ENCODE measurements at places on chromosomes 16 and 17.
A peak's percentile ranks its signal among the peaks of the same experiment; 100 is the strongest.

- DNase-seq = no peak
Observed at GRCh38 chr17:900336-900934, 79.1 kb downstream of the NXN start.

DNA sequence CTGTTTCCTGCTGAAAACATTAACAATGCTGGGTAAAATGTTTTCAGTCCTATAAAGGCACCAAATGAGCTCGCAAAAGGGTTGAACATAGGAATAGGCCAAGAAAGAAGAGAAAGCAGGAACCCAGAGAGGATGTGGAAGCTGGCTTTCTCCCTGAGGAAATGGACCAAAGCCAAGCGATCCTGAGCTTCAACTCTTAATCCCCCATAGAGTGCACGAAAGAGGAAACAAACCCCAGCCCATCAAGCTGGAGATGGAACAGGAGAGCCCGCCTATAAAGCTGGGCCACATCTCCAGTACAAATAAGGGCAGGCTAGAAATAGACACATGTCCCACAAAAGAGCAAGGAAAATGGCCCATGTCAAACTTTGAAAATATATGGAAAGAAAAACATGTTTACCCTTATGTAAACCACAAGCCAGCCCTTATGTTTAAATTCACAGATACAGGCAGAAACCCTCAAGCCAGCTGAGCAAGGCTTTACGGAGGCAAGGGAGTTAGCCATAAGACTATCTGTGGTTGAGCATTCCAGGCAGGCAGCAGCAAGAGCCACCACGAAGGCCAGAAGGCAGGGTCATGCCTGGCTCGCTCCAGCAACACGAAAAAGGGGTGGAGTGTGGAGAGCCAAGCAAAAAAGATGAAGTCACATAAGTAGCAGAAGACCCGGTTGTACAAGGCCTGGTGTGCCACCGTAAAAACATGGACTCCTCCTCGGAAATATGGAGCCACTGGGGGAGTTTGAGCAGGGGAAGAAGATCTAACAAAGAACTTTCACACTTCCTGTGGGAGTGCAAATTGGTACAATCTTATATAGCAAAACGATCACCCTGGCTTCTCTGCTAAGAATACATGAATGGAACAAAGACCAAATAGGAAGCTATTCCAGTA, 27.8 kb downstream of the COPRS start:
- no peak for DNase-seq

DNA sequence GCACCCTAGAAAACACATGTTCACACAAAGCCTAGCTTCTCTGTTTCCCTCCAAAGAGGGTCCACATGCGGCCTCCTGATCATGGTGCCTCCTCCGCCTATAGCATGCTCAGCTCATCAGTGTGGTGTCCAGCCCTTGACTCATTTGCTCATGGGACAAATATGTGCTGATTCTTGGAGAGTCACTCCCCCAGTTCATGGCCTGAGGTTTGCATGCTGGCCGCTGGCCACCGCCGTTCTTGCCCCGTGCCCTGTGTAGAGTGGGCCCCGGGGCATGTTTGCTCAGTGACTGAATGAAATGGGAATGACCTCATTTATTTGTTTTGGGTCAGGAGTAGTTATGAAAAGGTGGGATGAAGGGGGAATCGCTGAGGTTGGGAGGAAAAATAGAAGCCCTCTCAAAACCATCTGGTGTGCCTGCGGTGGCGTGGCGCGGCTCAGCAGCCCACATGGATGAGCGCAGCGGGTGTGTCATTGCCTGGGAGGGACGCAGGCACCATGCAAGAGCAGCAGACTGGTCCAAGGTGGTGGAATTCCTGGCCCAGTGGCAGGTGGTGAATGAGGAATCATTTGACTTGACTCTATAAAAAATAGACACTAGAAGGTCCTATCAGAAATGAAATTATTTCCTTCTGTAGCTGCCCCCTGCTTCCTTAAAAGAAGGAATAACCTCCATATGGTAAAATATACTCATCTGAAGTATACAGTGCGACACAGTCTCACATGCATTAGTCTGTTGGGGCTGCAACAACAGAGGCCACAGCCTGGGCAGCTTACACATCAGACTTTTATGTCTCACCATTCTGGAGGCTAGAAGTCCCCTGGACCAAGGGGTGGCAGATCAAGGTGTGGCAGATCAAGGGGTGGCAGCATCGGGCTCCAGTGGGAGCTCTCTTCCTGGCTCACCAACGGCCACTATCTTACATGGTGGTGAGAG, 31.7 kb downstream of the CRISPLD2 start:
- no peak for DNase-seq

DNA sequence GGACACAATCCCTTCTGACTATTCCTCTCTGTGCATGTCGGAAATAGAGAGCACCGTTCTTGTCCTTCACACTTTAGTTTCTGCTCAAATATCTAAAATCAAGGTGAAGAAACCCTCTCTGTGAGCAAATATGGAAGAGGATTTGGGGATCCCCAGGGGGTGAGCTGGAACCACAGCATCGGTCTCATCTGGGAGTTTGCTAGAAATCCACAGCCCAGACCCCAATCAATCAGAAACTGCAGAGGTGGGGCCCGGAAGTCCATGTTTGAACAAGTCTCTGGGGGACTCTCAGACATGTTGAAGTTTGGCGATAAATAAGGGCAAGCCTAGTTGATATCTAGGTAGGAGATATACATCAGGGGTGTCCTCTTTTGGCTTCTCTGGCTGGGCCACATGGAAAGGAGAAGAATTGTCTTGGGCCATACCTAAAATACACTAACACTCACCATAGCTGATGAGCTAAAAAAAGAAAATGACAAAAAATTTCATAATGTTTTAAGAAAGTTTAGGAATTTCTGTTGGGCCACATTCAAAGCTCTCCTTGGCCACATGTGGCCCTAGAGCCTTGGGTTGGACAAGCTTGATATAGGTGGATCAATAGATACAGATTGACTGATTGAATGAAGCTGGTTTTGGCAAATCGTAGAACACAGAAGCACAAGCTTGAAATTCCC, 168.0 kb upstream of the FOXF1 start:
- no peak for DNase-seq

GRCh38 chr17:73335591-73336407, 24.0 kb upstream of the CDC42EP4 start:
- no peak for DNase-seq

DNA sequence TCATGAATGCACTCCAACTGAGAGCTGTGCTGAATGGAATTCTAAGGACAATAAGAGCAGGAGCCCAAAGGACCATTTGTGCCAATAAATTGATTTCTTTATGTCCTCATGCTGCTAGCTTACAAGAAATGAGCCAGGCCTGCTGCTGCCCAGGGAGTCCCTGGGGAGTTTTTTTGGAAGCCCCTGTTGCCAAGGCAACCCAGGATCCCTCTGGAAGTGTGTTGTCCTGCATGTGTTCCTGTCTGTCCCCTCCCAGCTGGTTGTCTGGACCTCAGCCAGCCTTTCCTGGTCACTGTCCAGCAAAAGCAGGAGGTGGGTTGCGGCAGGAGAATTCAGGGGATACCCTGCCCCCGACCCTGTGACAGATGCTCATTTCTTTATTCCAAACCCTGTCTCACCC, 51.0 kb upstream of the GPRC5B start:
- DNase-seq = no peak

DNA sequence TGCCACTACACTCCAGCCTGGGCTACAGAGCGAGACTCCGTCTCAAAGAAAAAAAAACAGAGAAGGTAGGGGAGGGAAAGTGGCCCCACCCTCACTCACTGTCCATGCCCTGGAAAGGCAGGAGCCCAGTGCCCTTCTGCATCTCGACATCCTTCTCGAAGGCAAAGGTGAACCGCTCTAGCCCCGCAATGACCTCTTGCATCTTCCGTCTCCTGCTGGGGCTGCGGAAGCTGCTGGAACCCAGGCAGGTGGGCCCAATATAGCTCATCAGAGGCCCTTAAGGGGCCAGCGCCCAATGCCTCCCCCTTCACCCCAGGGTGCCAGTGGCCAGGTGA, at the start of gene CPSF4L:
Gene CPSF4L, minus strand, starts transcription at position 264 of the 335 bp plus-strand sequence. Its CDS starts 62 bp downstream, at position 202.
- DNase-seq = no peak

GRCh38 chr17:80026359-80027042, 9.2 kb downstream of the TBC1D16 start:
- DNase-seq = no peak

DNA sequence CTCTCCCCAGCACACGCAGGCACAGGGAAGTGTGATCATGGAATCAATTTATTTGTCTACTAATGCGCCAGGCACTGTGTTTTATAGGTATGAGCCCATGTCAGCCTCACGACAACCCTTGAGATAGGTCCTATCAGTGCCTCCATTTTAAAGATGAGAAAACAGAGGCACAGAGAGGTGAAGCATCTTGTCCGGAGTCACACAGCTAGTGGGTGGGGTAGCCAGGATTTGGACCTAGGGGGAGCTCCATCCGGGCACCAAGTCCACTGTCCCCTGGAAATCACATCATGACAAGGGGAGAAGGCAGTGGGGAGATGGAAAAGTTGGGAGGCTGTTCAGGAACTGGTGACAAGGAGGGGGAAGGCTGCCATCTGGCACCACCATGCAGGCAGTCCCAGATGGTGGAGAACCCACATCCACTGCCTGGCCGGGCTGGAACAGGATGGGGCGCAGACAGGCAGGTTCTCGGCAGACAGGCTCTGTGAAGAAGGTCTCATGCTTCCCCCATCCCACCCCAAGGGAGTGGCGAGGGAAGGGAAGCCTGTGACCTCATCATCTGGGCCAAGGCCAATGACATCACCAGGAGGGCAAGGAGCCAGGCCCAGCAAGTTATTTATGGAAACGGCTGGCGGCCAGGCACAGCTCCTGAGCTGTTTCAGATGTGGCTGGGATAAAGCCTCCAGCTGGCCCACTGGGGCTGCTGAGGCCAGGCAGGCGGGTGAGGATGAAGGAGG, 126.0 kb upstream of the SDK2 start:
- DNase-seq = peak; percentile 67

DNA sequence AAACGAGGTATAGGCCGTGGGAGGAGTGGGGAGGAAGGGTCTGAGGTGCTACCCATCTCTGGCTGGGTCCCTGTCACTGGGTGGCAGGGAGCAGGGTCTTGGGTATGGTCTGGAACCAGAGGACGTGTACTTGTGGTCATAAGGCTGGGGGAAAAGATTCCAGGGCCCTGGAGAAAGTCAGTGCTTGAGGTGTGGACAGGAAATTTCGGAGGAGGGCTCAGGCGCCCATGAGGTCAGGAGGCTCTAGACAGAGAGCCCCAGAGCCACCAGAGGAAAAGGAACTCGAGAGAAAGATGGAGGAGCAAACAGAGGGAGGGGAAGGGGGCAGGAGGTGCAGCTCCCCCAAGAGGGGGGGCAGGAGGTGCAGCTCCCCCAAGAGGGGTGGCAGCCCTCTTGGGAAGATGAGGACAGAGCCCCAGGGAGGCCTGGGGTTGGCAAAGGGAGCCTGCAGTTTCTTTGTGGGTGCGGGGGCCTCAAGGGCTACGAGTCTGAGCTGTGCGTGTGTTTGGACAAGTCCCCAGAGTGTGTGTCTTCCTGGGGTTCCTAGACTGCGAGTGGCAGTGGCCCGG, 683 bp upstream of the SLC7A6 start:
- DNase-seq = no peak

GRCh38 chr17:81690066-81690465, 6.3 kb downstream of the HGS start:
- no peak for DNase-seq

- DNase-seq = no peak
Observed at GRCh38 chr17:8537734-8538133, 92.8 kb downstream of the MYH10 start.

- DNase-seq = peak; percentile 50
Observed at GRCh38 chr17:77449908-77450741, 309.4 kb downstream of the SEC14L1 start.

DNA sequence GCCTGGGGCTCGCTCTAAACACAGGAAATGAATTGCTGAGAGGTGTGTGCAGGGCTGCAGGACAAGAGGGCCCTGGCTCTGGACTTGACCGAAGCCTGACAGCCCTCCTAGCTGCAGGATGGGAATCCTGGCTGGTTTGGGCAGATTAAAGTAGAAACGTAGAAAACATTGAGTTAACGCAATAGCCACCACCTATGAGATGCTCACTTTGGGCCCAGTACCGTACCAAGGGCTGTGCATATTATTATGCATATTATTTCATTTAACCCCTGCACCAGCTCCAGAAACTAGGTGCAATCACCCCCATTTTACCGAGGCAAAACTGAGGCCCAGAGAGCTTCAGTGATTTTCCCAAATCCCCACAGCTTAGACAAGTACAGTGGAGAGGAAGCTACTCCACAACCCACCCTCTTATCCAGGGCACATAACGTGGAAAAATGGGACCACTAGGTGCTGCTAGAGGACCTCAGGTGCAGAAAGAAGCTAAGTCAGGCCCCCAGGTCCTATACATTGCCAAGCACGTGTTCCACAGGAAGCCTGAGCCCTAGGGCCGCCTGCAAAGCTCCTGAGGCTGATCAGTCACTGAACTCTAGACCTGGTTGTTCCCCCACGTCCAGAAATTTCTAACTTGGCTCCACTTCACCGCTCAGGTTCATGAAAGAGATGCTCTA, 79.2 kb downstream of the MYH11 start:
- DNase-seq = no peak

- DNase-seq = no peak
Observed at GRCh38 chr17:42387661-42388380, 421 bp downstream of the STAT3 start.

GRCh38 chr16:2736476-2737237, 15.8 kb upstream of the SRRM2 start:
- DNase-seq = no peak

DNA sequence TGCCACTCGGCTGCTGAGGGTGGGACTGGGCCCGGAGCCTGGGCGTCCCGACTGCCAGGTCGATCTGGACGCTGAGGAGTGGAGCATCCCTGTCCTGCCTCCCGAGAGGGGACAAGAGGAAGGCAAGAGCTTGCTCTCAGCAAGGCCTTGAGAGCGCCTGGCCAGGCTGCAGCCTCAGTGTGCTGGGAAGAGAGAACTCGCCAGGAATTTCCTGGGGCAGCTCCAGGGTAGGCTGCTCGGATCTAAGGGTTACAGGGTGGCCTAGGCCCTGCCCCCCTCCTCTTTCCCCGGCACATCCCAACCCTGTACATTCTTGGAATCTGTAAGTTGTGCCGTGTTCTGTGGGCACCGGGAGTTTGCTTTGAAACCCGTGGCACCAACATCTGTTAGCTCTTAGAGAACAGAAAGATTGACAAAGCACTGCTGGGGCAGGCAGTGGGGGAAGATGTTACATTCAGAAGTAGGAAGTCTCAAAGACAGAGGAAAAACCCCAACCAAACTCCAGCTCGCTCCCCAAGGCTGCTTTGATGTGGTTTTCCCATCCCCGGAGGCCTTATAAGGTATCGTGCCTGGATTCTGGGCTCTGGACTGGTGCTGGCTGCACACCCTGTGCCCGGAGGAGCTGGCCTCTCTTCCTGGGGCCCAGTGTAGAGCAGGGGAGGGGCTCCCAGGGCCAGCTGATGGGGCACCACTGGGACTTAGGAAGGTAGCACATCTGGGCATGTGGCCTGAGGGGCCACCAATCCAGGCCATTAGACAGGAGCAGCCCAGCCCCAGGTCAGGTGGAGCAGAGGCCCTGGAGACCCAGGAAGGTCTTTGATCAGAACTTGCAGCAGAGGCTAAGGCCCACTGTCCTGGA, 55.2 kb downstream of the NKD1 start:
- DNase-seq = no peak
